ENCODE measurements at places on chromosomes 1 and 21.

DNA sequence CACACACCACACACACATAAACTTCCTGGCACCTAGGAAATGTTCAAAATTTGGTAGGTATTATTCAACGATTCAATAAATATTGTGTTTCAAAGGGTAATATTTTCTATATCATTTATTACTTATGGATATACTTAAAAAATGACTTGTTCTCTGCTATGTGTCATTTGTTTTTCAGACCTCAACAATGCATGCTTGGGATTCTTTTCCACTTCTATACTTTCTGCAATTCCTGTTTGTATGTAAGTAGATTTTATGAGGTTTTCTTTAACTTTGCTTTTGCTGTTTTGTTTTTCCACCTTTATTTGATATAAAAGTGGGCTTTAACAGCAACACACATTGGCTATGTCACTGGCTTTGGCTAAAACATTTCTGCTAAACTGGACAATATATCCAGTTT lies 3.5 kb downstream of the CEP170 start:
- DNase-seq: no peak

DNA sequence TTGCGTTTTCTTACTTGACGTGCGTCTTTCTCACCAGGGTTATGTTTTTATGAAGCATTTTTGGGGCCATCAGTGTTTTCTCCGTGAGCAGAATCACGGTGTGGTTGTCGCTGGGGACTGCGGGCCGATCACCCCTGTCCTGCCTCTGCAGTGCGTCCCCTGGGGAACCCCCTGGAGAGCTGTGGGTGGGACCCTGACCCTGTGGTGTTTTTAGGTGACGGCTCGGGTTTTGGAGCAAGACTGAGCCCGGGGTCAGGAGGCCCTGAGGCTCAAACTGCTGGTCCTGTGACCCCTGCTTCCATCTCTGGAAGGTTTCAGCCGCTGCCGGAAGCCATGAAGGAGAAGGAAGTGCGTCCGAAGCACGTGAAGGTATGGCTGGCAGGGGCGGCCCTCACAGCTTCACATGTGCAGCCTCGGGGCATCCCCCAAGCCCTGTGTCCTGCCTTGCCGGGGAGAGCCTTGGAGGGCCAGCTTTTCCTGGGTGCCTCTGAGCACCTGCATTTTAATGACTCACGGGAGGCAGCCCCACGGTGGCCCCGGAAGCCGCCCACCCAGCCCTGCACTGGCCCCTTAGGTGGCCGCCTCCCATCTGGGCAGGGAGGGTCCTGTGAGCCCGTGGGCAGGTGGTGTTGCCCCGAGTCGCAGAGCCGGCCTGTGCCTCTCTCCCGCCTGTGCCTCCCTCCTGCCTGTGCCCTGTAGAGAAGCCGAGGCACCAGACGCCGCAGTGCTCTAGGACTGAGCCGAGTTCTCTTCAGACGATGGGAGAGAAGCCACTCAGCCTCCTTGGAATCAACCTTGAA lies 36.7 kb upstream of the DIP2A start:
- DNase-seq: no peak

GRCh38 chr1:31111290-31111951 lies 45.9 kb upstream of the PUM1 start:
- DNase-seq: no peak

- DNase-seq: no peak
Measured at GRCh38 chr1:53116307-53116810, 26.1 kb downstream of the SLC1A7 start.

GRCh38 chr21:26154753-26155152 lies 15.8 kb downstream of the APP start:
- no peak for DNase-seq

- DNase-seq: no peak
Measured at GRCh38 chr1:100344774-100345173, 7.5 kb upstream of the CDC14A start.

DNA sequence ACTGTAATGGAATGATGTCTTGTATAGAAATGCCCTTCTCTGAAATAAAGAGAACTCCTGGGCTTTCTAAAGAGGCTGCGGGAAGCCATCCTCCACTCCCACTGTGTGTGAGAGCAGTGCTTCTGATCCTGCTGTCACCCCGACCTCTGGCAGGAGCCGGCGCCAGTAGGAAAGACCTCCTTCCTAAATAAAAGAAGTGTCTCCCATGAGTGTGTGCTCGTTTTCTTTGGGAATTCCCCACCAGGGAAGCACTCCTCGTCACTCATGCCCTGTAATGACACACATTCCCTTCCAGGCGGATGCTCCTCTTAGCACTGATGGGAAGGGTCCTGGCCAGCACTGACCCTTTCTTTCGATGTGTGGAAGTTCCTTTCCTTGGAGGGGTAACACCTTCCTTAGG lies 20.1 kb downstream of the AGT start:
- no peak for DNase-seq

GRCh38 chr1:223711747-223712193 lies 569 bp upstream of the CAPN2 start:
- DNase-seq: no peak

DNA sequence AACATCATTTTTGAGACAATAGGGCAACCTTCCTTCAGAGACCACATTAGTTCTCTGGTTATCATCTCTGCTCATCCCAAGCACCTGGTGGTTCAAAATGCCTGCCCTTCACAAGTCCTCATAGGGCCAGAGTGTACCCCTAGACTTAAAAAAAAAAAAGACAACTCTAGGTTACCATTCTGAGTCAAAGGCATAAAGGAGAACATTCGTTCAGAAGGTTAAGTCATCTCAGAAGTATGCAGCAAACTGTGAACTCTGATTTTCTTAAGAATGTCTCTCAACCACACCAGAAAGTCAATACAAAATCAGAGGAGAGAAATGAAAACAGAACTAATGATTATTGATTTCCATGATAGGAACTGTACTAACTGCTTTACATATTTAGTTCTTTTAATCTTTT lies 9.2 kb upstream of the BEND5 start:
- DNase-seq: no peak

GRCh38 chr1:188343914-188344313 lies 1515.2 kb downstream of the PLA2G4A start:
- DNase-seq: no peak

DNA sequence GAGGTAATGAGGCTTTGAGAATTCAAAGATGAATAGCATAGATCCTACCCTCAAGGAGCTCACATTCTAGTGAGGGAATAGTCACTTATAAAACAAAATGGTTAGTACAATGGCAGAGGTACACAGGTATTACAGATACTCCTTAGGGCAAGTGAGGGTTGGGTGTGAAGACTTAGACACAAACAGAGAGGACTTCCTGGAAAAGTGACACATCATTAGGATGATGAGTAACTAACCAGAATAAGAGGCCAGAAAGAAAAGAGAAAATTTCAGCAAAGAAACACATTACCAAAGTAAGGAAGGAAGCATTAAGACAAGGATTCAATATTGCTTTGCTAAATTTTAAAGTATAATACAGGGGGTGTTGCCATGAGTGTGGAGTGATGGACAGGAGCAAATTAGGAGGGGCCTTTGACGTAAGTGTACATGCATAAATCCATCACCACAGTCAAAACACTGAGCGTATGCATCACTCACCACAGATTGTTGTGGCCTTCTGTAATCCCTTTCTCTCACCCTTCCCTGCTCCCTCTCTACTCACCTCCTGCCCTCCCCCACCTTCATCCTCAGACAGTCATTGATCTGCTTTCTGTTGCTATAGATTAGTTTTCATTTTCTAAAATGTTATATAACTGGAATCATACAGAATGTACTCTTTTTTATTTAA lies 7.9 kb downstream of the CD53 start:
- no peak for DNase-seq

- no peak for DNase-seq
Measured at GRCh38 chr1:187079330-187079729, 250.6 kb downstream of the PLA2G4A start.

- DNase-seq: no peak
Measured at GRCh38 chr1:46131093-46131492, 1.3 kb downstream of the PIK3R3 start.

DNA sequence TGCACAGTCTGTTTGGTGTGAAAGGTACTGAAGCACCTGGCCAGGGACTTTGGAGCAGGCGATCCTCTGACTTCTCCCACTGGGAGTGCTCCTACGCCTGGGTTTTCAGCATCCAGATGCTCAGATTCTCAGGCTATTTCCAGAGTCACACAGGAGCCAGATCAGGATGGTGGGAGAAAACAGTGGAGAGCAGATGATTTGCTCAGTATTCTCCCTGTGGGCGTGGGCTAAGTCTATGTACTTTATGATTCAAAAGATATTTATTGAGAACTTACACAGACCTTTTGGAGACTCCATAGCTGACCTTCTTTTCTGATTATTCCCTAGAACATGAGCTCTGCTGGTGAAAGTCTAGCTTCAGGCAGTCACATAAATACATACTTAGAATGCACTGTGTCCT lies 134.6 kb downstream of the TENT5C start:
- DNase-seq: no peak

Measured in HuH-7.5 (cell line).